Body of pancreas (tissue), 4 donors: ENCODE measurements at places on chromosomes 7 and 10.

GRCh38 chr7:25180592-25180923 is 47.7 kb downstream of the NPVF start:
- DNase-seq, result no peak

GRCh38 chr7:55138663-55139062 is 119.8 kb downstream of the EGFR start:
- no peak for DNase-seq

GRCh38 chr7:7565746-7566650 is 686 bp upstream of the MIOS start:
- peak; percentile 62 for DNase-seq

GRCh38 chr7:38929460-38930171 is 20.6 kb upstream of the VPS41 start:
- peak; percentile 18 for DNase-seq

GRCh38 chr10:102046095-102046494 is 9.9 kb downstream of the ARMH3 start:
- no peak for DNase-seq

DNA sequence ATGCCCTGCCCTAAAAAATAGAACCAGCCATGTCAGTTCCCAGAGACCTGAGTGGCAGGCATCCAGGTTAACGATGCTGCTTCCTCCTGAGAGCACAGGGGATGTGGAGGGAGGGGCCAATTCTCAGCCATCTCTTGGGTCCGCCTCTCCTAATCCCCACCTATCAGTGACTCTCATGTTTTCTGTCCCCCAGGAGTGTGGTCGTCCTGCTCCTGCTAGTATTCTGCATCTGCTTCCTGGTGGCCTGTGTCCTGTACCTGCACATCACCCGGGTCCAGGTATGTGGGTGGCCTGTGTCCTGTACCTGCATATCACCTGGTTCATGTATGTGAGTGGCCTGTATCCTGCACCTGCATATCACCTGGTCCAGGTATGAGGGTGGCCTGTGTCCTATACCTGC is 105.3 kb downstream of the ADCY1 start:
- peak; percentile 5 for DNase-seq

GRCh38 chr7:73799282-73800141 is 29.4 kb upstream of the CLDN3 start:
- DNase-seq, result no peak

DNA sequence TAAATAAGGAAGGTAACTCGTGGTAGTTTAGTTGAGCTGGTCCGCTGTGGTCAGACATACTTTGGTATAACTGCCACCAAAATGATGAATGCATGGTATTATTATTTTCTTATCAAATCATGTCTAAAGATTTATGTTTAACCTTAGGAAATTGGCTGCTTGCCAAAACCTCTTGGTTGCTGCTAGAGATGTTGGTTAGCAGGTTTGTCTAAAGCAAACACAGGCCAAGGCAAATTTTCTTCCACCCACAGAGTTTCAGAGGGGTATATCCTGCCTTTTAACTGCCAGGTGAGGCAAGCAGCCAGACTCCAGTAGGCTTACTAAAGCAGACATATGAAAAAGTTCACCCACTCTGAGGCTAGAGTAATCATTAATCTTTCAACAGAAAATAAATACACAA is 101.4 kb downstream of the SEMA3E start:
- peak; percentile 41 for DNase-seq

DNA sequence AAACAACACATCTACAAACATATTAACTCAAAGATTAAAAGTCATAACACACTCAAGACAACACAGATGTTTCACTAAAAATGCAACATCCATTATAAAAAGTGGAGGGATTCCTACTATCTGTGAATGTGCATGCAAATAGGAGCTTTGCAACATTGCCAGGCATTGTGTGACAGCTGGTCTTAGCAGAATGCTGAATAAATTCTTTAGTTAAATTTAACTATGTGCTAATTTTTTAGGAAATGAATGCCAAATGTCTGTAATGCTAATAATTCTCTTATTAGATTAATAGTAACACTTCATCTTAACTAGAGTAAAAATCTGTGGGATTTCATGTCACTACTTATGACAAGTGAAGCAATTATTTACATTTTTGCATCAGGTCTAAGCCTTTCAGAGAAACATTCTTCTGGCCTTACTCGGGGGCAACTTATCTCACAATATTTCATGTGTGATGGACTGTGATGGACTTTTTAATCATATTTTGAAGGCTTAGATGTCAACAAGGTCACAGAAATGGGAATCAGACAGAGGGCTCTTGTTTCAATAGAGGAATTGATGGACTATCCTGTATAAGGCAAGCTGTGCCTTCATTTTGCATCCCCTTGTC is 524.6 kb upstream of the KCND2 start:
- DNase-seq, result no peak

GRCh38 chr10:89632824-89633223 is 12.2 kb downstream of the PANK1 start:
- DNase-seq, result no peak

- no peak for DNase-seq
These were observed 2.2 kb downstream of the GUSB start for GRCh38 chr7:65979583-65980477.

GRCh38 chr10:129764901-129765663 is 199.0 kb downstream of the EBF3 start:
- DNase-seq, result no peak

- no peak for DNase-seq
These were observed 58.9 kb downstream of the COL17A1 start for GRCh38 chr10:104026762-104027161.

- DNase-seq, result no peak
These were observed 261.7 kb upstream of the PRKCQ start for GRCh38 chr10:6841761-6842160.

DNA sequence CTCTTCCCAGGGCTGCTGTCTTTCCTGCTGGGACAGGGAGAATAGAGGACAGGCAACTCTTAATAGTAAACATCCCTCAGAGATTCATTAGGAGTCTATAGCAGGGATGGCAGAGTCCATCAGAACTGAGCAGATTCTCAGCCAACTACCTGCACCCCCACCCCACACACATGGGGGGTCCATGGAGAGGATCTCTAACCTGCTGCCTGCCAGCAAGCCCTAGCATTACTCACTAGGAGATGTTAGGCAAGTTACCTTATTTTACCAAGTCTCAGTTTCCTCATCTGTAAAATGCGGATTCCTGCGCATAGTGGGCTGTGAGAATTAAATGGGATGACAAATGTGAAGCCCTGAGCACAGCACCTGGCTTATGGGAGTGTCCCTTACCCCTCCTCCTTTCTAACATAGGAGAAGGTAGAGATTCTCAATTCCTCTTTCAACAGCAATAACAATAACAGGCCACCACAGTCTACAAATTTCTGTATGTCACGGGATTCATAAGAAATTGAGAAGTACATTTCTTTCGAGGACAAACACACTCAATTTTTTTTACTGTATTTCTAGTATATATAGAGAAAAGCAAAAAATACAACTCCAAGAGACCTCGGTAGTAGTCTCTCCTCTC is 23.8 kb upstream of the WDR11 start:
- no peak for DNase-seq

GRCh38 chr7:82029236-82029913 is 259.5 kb upstream of the HGF start:
- no peak for DNase-seq

DNA sequence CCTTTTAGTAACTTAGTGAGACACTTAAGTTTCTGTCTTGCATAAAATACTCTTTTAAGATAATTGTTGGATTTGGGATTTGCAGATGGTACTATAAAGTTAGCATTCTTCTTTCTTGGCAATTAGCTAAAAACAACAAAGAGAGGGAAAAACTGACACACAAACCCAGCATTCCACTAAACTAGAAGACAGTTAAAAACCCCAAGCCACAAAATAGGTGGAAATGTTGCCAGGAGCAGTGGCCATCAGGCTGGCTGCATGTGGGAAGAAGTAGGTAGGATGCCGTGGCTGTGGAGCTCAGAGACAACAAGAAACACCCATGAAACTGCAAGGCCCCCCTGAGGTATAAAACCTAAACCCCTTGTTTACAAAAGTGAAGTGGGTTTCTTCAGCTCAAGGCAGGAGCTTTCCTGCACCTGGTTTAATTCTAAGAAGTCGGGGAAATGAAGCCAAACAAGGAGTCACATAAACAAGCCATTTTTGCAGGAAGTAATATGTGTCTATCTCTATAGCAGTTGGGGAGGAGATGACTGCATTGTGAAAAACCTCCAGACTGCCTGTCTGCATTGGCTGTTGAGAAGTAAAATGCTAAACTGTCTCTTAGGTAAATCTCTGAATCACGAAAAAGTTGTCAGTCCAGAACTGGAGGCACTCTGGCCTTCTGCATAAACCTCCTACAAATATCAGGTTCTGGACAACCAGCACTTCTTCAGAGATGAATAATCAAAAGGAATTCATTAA is 9.5 kb downstream of the RAB18 start:
- DNase-seq, result no peak

DNA sequence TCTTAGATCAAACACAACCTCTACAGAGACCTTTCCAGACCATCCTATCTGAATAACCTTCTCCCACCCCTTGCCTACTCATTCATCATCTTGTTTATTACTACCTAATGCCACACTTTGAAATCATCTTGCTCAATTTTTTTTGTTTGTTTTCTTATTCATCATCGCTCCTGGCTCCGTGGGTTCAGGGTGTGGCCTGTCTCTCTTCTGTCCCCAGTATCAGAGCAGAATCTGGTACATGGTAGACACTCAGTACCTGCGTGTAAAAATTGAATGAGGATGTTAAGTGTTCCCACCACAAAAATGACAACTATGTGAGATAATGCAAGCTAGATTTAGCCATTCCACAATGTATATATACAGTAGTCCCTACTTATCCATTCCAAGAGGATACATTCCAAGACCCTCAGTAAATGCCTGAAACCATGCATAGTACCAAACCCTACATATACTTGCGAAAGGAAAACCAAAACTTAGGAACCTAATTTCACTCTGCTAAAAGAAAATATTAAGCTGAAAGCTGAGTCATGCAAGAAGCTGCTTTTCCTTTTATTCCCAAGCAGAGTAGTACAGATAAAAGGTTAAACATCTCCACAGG is 72.1 kb upstream of the SEC61G start:
- no peak for DNase-seq
